ENCODE measurements at places on chromosomes 13 and 19.
A peak's percentile ranks its signal among the peaks of the same experiment; 100 is the strongest.

- H3K4me3 ChIP-seq: no peak overlapping the region
- no peaks in the 10 kb centered on the region for H3K36me3 ChIP-seq
- no peaks in the 10 kb centered on the region for H3K4me1 ChIP-seq
- no peak overlapping the region for H3K27ac ChIP-seq
- no peaks in the 10 kb centered on the region for H3K27me3 ChIP-seq
Observed at GRCh38 chr13:84865783-84866221, 933.4 kb downstream of the SLITRK6 start.

DNA sequence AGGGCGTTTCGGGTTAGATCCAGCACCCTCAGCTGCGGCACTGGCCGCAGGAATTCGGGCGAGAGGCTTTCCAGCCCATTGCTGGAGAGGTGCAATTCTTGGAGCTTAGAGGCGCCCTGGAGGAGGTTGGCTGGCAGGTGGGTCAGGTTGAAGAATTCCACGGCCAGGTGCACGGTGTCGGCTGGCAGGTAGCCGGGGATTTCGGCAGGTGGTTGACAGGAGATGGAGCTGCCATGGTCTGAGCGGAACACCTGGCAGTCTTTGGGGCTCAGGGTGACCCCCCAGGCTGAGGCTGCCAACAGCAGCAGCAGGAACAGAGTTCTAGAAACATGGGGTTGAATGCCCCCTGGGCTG is 1.3 kb downstream of the LRG1 start:
- no peak for DNase-seq
- no peaks in the 10 kb centered on the region for H3K36me3 ChIP-seq
- peaks cover 7% of the 10 kb centered on the region for H3K27me3 ChIP-seq

DNA sequence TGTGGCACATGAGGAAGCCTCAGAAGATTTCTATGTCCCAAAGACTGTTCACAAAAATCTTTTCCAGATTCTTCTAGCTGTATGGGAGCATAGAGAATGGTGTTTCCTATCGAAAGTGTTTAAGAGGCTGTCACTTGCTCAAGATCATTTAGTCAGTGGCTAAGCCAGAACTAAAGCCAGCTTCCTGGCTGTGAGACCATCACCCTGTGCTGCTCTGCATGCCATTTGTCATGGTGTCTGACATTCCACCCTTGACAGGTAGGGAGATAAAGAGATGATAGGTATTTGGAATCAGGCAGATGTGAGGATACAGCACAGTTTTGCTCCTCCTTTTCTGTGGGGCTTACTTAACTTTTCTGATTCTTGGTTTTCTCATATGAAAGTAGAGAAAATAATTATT is 177.3 kb downstream of the DNAJC15 start:
- no peak overlapping the region for H3K27ac ChIP-seq
- peaks cover 8% of the 10 kb centered on the region for H3K27me3 ChIP-seq
- DNase-seq: no peak
- H3K4me1 ChIP-seq: no peaks in the 10 kb centered on the region
- H3K36me3 ChIP-seq: no peaks in the 10 kb centered on the region
- H3K4me3 ChIP-seq: no peak overlapping the region

GRCh38 chr13:59300355-59301173 is 863.2 kb downstream of the DIAPH3 start:
- H3K36me3 ChIP-seq: no peaks in the 10 kb centered on the region
- no peak for DNase-seq
- no peaks in the 10 kb centered on the region for H3K4me1 ChIP-seq
- H3K27ac ChIP-seq: no peak overlapping the region

- H3K27ac ChIP-seq: no peak overlapping the region
- no peaks in the 10 kb centered on the region for H3K36me3 ChIP-seq
- H3K27me3 ChIP-seq: peaks cover 11% of the 10 kb centered on the region
- DNase-seq: no peak
- no peak overlapping the region for H3K4me3 ChIP-seq
Observed at GRCh38 chr13:35483761-35484160, 7.3 kb upstream of the MAB21L1 start.

DNA sequence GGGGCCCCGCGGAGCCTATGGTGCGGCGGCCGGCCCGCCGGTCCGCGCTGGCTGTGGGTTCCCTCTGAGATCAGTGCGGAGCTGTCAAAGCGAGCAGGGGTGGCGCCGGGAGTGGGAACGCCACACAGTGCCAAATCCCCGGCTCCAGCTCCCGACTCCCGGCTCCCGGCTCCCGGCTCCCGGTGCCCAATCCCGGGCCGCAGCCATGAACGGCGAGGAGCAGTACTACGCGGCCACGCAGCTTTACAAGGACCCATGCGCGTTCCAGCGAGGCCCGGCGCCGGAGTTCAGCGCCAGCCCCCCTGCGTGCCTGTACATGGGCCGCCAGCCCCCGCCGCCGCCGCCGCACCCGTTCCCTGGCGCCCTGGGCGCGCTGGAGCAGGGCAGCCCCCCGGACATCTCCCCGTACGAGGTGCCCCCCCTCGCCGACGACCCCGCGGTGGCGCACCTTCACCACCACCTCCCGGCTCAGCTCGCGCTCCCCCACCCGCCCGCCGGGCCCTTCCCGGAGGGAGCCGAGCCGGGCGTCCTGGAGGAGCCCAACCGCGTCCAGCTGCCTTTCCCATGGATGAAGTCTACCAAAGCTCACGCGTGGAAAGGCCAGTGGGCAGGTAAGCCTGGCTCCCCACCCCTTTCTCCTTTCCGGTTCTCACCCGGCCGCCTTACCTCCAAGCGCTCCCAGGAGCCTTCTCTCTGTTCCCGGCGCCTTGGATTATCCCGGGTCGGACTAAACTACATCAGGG is at the start of gene PDX1:
Gene PDX1, plus strand, starts transcription at position 67 of the 743 bp plus-strand sequence. Its CDS starts 139 bp downstream, at position 206.
- peak within 1 kb of the TSS; percentile 67 for H3K4me3 ChIP-seq
- peaks cover 68% of the 10 kb centered on the region for H3K27me3 ChIP-seq
- no peak within 1 kb of the TSS for H3K27ac ChIP-seq
- H3K4me1 ChIP-seq: peaks cover 26% of the 10 kb centered on the region
- DNase-seq: no peak

GRCh38 chr13:98468929-98469328 is 108.0 kb downstream of the STK24 start:
- DNase-seq: no peak
- H3K36me3 ChIP-seq: peaks cover 51% of the 10 kb centered on the region
- no peak overlapping the region for H3K4me3 ChIP-seq
- peaks cover 15% of the 10 kb centered on the region for H3K4me1 ChIP-seq
- H3K27me3 ChIP-seq: no peaks in the 10 kb centered on the region
- H3K27ac ChIP-seq: no peak overlapping the region

GRCh38 chr13:59950266-59950665 is 213.5 kb downstream of the DIAPH3 start:
- DNase-seq: no peak
- H3K36me3 ChIP-seq: no peaks in the 10 kb centered on the region
- H3K27me3 ChIP-seq: no peaks in the 10 kb centered on the region
- H3K27ac ChIP-seq: no peak overlapping the region
- no peaks in the 10 kb centered on the region for H3K4me1 ChIP-seq

DNA sequence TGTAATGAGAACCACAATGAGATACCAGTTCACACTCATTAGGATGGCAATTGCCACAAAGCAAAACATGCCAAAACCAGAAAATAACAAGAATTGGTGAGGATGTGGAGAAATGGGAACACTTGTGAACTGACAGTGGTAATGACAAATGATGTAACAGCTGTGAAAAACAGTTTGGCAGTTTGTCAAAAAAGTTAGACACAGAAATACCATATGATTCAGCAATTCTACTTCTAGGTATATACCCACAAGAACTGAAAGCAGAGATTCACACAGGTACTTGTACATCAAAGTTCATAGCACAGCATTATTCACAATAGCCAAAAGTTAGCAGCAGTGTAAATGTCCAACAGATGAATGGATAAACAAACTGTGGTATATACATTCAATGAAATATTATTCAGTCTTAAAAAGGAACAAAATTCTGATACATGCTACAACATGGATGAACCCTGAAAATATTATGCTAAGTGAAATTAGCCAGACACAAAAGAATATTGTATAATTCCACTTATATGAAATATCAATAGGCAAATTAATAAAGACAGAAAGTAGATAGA is 96.5 kb downstream of the UGGT2 start:
- H3K4me3 ChIP-seq: no peak overlapping the region
- no peaks in the 10 kb centered on the region for H3K27me3 ChIP-seq
- no peaks in the 10 kb centered on the region for H3K36me3 ChIP-seq

GRCh38 chr13:110371550-110372465 is 64.7 kb downstream of the COL4A2 start:
- no peaks in the 10 kb centered on the region for H3K4me1 ChIP-seq
- H3K27me3 ChIP-seq: peaks cover 39% of the 10 kb centered on the region
- no peaks in the 10 kb centered on the region for H3K36me3 ChIP-seq
- no peak for DNase-seq
- H3K4me3 ChIP-seq: no peak overlapping the region

DNA sequence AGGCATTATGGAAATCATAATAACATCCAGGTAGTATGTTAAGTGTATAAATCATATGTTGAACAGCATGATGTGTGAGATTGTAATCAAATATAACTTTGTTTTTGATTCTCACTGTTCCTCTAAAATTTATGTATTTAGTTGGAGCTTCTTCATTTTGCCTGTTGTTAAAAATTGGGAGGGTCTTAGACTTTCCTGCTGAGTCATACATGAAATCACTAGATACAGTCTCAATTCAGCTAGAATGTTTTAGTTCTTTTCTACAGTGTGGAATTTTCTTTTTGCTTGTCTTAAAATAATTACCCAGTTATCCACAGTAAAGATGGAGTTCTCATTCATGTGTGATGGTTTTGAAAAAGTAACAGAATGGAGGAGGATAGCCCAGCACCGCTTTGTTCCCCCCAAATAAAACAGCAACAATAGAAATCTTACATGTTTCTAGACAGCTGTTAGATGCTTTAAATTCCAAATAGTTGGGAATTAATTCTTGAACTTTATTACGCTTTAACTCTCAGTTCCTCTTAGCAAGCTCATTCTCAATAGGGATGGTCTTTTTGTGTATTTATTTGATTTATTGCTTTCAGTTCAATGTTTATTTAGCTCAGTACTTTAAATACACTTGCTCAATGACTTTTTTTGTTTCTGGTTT is 109.5 kb downstream of the PDS5B start:
- H3K36me3 ChIP-seq: peaks cover 16% of the 10 kb centered on the region
- no peak for DNase-seq
- H3K27ac ChIP-seq: no peak overlapping the region
- no peak overlapping the region for H3K4me3 ChIP-seq

DNA sequence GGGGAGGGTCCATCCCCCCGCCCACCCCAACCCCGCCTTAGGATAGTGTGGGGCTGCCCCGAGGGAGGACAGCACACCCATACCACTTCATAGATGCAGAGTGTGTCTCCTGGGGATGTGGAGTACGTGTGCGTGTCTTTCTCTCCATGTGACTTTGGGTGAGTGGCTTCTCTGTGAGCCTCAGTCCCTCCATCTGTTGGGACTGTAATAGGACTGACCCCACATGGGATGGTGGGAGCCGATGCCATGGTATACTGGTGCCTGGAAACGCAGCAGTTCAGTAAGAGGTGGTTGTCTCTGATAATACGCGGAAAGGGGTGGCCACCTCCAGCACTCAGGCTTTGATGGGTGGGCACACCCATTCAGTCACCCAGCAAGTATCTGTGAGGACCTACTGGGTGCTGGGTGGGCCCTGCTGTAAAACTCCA is 816 bp upstream of the PRKD2 start:
- peak overlapping the region; percentile 95 for H3K27ac ChIP-seq
- H3K27me3 ChIP-seq: no peaks in the 10 kb centered on the region
- peaks cover 23% of the 10 kb centered on the region for H3K36me3 ChIP-seq
- H3K4me1 ChIP-seq: peaks cover 35% of the 10 kb centered on the region
- DNase-seq: peak; percentile 54

- H3K27ac ChIP-seq: no peak overlapping the region
- H3K4me1 ChIP-seq: no peaks in the 10 kb centered on the region
- H3K36me3 ChIP-seq: no peaks in the 10 kb centered on the region
- H3K4me3 ChIP-seq: no peak overlapping the region
- peaks cover 3% of the 10 kb centered on the region for H3K27me3 ChIP-seq
Observed at GRCh38 chr13:33751151-33751550, 66.8 kb upstream of the RFC3 start.

DNA sequence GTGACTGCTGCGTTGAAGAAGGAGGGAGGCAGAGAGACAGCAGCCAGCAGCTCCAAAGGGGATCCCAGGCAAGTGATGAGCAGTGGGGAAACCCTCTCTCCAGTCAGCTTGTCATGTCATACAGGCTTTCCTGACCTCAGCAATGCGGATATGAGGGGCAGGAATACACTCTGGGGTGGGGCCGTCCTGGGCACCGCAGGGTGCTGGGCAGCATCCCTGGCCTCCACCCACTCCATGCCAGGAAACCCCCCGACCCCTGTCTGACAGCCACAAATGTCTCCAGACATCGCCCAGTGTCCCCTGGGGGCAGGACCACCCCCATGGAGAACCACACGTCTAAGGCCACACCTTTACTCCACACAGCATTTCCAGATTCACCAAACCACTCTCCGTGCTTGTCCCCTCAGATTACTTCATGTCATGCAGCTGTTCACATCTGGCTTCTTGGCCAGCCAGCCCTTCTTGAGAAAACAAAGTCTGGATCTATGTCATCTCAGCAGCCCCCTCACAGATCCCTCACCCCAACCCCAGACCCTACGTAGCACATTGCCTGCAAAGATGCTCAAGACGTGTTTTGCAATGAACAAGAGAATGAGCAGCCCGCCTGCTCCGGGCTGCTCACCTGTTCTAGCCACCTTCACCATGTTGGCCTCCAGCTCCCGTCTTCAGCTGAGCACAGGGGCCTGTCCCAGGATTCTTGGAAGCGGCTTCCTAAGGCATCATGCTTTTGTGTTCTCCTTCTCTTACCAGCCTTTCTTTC is 46.5 kb downstream of the RFX2 start:
- no peak overlapping the region for H3K4me3 ChIP-seq
- H3K27me3 ChIP-seq: peaks cover 5% of the 10 kb centered on the region
- peaks cover 60% of the 10 kb centered on the region for H3K4me1 ChIP-seq
- no peak overlapping the region for H3K27ac ChIP-seq
- no peaks in the 10 kb centered on the region for H3K36me3 ChIP-seq
- DNase-seq: no peak

DNA sequence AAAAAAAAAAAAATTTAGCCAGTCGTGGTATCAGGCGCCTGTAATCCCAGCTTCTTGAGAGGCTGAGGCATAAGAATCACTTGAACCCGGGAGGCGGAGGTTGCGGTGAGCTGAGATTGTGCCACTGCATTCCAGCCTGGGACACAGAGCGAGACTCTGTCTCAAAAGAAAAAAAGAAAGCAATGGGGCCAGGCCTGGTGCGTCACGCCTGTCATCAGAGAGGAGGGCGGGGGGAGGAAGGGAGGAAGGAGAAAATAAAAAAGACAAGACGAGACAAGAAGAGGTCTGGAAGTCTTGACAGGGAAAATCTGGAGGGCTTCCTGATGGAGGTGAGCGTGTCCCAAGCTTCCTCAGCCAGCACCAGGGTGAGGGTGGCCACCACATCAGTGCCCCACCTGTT is 54.9 kb upstream of the PTPRS start:
- H3K4me3 ChIP-seq: no peak overlapping the region
- no peak for DNase-seq
- H3K36me3 ChIP-seq: no peaks in the 10 kb centered on the region
- H3K4me1 ChIP-seq: no peaks in the 10 kb centered on the region

Data from activated CD4-positive, alpha-beta T cell treated with anti-CD3 and anti-CD28 coated beads for 36 hours (primary cell).